HS-5 (cell line): ENCODE measurements at places on chromosomes 16 and 17.

GRCh38 chr17:34613064-34614019 is 34.0 kb downstream of the TMEM132E start:
- DNase-seq = no peak

DNA sequence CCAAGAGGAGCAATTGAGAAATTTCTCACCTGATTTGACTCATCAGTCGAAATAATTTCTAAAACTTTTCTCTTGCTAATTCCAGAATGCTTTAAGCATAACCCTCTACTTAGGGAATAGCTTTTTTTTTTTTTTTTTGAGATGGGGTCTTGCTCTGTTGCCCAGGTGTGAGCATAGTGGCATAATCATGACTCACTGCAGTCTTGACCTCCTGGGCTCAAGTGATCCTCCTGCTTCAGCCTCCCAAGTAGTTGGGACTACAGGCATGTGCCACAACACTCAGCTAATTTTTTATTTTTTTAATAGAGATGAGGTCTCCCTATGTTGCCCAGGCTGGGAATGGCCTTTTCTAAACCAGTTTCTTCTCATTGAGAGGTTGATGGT is 13.7 kb upstream of the NFATC3 start:
- DNase-seq = no peak

DNA sequence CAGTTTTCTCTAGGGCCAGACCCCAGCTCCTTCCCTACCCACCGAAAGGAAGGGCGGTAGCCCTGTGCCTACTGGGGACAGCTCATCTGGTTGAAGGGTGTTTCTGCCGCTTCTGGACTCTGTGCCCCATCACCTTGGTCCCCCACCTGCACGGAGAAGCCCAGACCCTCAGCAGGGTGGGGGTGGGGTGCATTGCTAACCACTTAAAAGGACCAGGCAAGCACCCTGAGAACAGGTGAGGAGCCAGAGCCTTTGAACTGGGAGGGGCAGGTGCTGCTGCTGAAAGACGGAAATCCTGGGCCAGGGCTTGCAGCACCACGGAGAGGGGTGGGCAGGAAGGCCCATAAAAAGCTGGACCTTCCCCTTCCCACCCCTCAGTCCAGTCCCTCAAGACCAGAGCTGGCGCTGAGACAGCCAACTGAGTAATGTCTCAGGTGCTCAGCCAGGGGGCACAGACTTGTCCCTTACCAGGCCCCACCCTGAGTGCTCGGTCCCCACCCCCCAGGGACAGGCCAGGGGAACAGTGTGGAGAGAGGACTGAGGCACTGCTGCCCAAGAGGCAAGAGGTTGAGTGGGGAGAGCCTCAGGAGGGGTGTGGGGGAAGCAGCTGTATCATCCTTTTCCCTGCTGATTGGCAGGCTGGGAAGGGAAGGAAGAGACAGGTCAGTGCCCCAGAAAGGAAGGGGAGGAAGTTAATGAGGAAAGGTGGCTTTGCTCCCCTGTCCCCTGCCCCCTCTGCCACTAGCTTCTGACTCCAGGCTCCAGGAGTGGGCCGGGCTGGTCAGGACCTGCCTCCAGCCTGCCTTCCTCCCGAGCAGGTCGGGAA is 10.9 kb upstream of the SP2 start:
- DNase-seq = no peak

DNA sequence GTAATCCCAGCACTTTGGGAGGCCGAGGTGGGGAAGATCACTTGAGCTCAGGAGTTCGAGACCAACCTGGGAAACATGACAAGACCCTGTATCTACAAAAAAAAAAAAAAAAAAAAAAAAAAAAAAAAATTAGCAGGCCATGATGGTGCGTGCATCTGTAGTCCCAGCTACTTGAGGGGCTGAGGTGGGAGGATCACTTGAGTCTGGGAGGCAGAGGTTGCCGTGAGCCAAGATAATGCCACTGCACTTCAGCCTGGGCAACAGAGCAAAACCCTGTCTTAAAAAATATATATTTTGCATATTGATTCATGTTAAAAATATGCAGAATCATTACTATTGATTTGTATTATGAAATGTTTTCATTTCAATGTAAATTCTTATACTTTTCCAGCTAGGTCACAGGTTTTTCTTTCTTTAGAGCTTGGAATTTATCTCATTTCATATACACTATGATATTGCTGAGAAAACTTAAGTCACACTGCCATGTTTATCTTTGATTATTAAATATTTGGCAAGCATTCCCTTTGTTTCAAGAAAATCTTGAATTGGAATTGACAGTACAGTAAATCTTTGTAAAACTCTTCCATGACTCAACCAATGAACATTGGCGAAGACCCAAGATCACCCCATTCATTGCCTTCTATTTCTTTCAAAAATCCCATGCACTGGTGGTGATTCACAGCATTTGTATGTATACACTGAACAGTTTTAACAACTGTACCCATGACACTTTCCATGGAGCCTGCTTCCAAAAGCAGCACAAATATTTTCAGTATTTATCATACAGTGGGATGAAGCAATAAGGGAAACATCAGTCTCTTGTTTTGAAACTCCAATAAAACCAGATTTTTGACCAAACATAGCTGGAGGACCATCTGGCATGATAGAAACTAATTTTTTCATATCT is 83.5 kb upstream of the TNRC6A start:
- peak; percentile 100 for DNase-seq

DNA sequence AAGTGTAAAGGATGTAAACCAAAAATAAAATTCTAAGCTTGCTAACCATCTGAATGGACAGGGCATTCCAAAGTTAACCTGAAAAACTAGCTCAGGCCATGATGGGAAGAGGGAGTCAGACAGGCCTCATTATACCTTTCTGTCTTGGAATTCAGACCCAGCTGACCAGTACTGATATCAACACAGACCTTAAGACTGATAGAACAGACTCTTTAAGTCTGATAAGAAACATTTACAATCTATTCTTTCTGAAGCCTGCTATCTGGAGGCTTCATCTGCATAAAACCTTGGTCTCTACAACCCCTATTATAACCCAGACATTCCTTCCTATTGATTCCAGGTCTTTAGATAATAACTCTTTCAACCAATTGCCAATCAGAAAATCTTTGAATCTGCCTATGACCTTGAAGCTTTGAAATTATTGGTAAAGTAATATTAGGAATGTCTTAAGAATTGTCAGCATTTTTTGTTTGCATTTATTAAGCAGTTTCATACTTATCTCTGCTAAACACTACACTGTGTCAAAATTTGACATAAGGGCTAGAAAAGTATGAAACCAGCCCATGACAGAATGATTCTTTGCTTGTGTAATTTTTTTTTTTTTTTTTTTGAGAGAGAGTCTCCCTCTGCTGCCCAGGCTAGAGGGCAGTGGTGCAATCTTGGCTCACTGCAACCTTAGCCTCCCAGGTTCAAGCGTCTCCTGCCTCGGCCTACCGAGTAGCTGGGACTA is 12.9 kb upstream of the PRSS54 start:
- no peak for DNase-seq

DNA sequence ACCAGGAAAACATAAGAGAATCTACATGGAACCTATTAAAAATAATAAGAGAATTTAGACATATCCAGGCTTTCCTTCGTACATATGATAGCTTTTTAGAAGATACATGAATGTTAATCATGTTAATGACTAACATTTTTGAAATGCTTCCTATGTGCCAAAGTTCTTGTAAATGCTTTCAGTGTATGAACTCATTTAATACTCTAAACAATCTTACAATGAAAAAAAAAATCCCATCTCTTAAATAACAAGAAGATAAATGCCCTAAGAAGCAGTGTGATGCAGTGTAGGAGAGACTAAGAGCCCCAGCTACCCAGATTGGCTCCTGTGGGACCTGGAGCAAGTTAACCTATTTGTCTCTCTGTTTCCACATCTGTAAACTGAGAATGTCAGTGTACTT is 220.4 kb upstream of the MYOCD start:
- DNase-seq = no peak

DNA sequence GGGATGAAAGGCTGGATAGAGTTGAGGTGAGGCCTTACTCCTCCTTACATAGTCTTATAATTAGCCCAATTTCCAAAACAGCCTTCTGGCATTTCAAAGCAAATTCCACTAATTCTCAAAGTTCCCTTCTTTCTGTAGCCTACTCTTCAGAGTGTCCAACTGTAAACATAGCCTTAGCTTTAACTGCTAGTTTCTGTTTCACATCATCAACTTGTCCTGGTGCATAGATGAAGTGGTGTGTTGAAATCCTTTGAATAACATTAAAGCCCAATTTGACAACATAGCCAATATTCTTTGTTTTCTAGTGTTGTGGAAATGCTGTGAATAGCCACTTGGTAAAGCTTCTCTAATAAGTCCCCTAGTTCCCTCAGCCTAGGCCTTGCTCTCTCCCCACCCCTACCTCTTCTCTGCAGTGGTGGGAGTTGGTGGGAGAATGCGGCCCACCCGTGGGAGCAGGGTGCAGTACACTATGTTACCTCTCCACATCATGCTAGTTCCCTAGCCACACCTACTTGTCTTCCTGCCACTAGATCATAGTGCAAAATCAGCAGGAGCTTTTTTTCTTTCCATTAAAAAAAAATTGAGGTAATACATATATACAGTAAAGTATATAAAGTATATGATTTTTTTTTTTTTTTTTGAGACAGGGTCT is 127.0 kb upstream of the HAS3 start:
- no peak for DNase-seq
